ENCODE measurements at places on chromosomes 6 and 20. TPM values are rescaled to one million over a fixed set of nuclear protein-coding genes. Genes with fewer than 3 reads are reported as not detected.

Gene ZBTB12
- polyA plus RNA-seq: not detected

Gene MAFB
- polyA plus RNA-seq: 1.7 TPM

Gene BPIFB1
- polyA plus RNA-seq: not detected

Gene BHLHE23
- not detected for polyA plus RNA-seq

Gene DNAH8
- not detected for polyA plus RNA-seq

All from Purkinje cell (primary cell).